ENCODE measurements at places on chromosomes 6 and 20.
A peak's percentile ranks its signal among the peaks of the same experiment; 100 is the strongest.

DNA sequence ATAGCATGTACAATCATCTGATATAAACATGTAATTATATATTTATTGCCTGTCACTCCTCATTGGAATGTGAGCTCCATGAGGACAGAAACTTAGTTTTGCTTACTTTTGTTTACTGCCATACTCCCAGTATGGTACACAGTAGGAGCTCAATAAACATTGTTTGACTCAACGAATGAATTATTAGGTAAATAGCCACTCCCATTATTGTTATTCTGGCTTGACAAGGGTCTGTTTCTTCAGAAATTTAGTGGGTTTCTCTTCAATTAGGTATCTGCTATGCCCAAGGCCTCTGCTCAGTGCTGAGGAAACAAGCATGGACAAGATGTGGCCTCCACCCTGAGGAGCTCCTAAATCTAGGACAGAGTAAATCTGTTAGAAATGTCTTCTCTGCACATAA lies 6.3 kb downstream of the BCL2L1 start:
- DNase-seq: no peak

DNA sequence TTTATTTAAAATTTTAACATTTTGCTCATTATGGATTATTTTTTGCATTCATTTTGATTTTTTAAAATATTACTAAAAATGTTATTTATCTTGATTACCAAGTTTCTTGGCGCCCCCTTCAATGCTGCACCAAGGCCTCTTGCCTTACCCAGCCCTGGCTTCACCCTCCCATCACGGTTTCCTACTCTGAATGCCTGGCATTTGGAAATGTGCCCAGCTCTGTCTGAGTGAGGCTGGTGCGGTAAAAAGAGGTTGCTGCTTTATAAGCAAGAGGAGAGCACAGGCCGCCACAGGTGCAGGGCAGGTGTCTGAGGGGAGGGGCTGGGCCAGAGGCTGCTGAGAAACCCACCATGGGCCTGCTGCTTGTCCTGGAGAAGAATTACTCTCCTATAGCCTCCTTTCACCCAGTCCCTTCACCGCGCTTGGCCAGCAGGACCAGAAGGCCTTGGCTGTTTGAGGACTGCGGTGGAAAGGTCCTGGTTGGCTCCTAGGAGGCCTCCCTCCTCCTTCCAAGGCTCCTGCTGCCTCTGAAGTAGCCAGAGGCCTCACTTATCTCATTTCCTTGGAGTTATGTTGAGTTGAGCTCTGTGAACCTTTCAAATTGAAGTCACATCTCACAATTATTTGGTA lies 62.6 kb downstream of the BANF2 start:
- no peak for DNase-seq

GRCh38 chr6:121851056-121851455 lies 415.6 kb downstream of the GJA1 start:
- DNase-seq: no peak

GRCh38 chr20:47330933-47331708 lies 25.4 kb downstream of the ZMYND8 start:
- no peak for DNase-seq

- no peak for DNase-seq
Observed at GRCh38 chr6:118768904-118769325, 117.5 kb upstream of the CEP85L start.

- no peak for DNase-seq
Observed at GRCh38 chr6:105917038-105917695, 169.0 kb upstream of the PRDM1 start.

- no peak for DNase-seq
Observed at GRCh38 chr6:166955865-166956443, 396 bp downstream of the RNASET2 start.

DNA sequence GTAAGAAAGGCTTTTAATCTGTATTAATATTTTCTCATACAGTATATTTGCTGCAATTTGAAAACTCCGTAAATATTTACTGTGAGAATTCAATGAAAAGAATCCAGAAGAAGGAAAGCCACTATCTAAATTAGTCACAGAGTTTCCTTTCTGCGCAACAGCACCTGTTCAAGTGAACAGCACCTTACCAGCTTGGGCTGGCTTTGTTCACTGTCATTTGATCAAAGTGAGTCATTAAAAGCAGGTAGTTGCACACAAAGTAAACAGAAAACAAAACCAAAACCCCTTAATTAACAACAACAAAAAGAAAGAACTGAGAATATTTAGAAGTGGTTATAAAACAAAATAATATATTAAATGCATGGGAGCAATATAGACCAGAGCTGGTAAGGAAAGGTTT lies 12.8 kb downstream of the SMLR1 start:
- DNase-seq: no peak

GRCh38 chr20:33009214-33010132 lies 2.0 kb downstream of the BPIFB2 start:
- peak; percentile 78 for DNase-seq

GRCh38 chr6:34486106-34486740 lies 20.3 kb downstream of the PACSIN1 start:
- peak; percentile 40 for DNase-seq

DNA sequence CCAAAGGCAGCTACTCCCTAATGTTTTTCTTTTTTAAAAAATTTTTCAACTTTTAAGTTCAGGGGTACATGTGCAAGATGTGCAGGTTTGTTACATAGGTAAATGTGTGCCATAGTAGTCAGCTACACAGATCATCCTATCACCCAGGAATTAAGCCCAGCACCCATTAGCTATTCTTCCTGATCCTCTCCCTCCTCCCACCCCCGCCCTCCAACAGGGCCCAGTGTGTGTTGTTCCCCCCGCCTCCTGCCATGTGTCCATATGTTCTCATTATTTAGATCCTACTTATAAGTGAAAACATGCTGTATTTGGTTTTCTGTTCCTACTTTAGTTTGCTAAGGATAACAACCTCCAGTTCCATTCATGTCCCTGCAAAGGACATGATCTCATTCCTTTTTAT lies 12.4 kb downstream of the TRIM15 start:
- DNase-seq: no peak

- no peak for DNase-seq
Observed at GRCh38 chr20:39057911-39058310, 95.8 kb downstream of the DHX35 start.

- DNase-seq: no peak
Observed at GRCh38 chr6:25576919-25577318, 75.1 kb upstream of the SCGN start.

GRCh38 chr6:126539022-126539421 lies 199.1 kb downstream of the CENPW start:
- DNase-seq: no peak

DNA sequence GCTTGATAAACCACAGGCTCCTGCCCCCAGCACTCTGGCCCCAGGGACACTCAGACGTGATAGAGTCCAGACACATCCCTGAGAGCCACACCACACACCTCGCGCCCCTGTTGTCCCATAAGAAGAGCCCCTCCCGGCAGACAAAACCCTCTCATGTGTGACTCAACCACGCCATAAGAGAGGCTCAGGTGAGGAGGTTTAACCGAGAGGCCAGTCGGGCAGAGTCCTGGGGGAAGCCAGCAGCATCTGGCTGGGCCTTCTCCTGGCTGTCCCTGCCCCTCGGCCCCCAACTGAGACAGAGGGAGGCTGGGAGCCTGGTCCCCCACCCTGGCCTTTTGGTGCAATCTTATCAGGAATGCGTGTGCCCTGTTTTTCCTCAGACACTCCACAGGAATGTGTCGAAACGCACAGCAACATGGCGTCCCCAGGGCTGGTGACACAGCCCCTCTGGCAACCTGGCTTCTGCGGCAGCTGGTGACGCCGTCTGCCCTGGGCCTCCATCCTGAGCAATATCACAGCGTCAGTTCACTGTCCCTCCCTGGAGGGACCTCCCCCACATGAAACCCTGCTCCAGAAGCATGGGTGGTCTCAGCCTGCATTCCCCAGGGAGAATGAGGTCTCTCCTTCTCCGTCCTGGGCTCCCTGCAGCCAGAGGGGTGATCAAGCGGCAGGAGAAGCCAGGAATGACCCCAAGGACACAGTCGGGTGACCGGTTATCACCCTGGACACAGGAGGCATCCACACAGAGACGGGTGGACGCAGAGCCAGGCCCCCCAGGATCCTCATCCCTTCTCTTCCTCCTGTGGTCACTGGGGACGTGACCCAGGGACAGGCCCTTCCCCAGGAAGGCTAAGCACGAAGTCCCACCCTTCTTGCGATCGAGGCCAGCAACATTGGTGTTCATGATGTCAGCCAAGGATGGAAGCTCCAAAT lies 156.6 kb upstream of the AFDN start:
- DNase-seq: peak; percentile 68

GRCh38 chr20:44650771-44651433 lies 597 bp downstream of the ADA start:
- no peak for DNase-seq

DNA sequence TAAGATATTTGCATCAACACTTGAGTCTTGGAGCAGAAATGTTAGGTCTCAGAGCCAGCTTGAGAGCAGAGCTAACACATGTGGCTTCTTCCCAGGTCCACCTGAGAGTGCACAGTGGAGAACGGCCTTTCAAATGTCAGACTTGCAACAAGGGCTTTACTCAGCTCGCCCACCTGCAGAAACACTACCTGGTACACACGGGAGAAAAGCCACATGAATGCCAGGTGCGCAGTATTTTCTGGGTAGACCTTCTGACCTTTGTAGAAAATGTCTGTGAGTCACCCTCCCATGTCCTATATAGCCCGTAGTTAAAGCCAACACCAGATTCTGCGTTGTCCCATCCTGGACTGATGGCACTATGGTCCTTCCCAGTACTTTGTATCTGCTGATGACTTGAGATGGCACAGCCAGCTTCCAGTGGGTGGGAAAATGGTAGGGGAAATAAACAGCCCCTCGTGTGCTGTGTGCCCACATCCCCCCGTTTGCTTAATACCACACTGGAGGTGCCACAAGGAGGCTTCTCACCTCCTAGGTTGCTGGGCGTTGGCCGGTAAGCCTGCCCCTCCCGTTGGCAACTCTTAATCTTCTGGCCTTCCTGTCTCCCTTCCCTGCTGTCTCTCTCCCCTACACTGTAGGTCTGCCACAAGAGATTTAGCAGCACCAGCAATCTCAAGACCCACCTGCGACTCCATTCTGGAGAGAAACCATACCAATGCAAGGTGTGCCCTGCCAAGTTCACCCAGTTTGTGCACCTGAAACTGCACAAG lies 20.3 kb downstream of the PRDM1 start:
- no peak for DNase-seq

- no peak for DNase-seq
Observed at GRCh38 chr6:16698162-16698533, 63.1 kb downstream of the ATXN1 start.

GRCh38 chr20:25275813-25276532 lies 28.1 kb downstream of the PYGB start:
- peak; percentile 78 for DNase-seq

DNA sequence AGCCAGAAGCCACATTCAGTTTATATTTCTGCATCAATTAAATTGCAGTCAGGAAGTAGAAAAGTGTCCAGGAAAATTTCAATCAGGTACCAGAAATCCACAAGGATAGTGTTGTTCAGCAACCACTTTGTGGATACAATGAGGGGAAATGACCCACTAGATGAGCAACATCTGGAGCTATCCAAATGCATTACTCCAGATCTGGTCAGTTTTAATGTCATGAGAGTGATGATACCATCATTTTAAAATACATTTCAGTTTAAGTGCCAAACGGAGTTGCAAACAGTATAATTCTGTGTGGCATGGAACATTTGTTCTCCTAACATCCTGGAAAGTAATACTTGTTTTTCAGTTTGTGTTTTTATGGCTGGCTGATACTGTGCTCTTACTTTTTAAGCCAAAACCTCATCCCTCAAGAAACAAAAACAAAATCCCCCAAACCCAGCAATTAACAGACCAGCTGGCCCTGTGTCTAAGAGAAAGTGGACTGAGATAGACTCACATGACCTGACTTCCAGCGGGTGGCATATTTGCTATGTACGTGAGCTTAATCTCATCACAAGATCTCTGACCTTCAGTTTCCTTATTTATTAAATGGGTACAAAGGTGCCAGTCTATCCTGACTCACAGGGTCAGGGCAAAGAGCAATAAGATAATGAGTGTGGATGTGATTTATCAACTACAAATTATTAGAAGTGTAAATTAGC lies 58.8 kb upstream of the CNKSR3 start:
- DNase-seq: no peak

DNA sequence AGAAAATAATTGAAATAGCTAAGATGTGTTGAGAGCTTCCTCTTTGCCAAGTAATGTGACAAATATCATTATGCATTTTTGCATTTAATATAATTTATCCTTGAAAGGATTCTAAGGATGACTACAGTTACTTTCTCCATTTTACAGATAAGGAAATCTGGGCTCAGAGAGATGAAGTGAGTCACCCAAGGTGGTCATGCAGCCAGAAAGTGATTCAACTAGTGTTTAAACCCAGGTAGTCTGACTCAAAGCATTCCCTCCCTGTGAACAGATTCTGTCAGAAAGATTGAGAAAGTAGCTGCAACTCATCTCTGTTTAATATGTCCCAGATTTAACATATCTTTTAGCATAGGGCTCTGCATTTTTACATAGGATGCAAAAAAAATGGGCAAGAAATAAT lies 28.1 kb downstream of the NRSN1 start:
- no peak for DNase-seq

GRCh38 chr20:963795-964194 lies 38.3 kb downstream of the RSPO4 start:
- no peak for DNase-seq

GRCh38 chr6:104700371-104701185 lies 159.1 kb downstream of the HACE1 start:
- no peak for DNase-seq

DNA sequence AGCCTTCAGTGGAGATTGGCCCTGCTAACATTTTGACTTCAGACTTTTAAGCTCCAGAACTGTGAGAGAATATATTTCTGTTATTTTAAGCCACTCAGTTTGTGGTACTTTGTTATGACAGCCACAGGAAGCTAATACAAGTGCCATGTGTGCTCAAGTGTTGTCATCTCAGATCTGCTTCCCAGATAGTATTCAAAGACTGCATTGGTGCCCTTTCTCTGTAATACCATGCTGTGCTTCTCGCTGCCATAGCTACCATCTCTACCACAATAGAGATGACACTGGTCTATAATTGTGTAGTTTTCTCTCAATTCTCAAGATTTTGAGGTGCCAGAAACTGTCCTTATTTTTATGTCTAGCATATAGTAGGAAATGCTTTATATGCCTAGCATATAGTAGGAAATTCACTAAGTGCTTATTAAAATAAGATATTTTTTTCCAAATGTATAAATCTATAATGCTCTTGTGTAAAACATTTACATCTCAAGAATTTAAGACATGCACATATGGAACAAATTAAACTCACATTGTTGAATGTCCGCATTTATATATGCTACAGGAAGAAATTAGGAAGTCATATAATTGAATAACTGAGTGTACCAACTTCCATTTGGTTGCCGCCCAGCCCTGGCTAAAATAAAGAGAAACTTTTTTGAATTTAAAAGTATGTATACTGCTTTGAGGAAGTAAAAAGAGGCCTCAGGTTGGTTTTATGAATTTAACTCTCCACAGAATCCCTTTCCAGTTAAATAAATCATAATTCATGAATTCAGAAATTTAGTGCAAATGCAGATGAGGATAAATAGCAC lies 77.6 kb downstream of the TPBG start:
- DNase-seq: no peak

- DNase-seq: no peak
Observed at GRCh38 chr6:37006793-37007339, 1.4 kb downstream of the FGD2 start.

Data from chondrocyte (in vitro differentiated cells).